ENCODE measurements at places on chromosomes 13 and 19.

GRCh38 chr13:107842562-107843180 is 372.7 kb downstream of the LIG4 start:
- DNase-seq, result no peak

- DNase-seq, result no peak
Observed at GRCh38 chr13:100789481-100789880, 114.9 kb upstream of the TMTC4 start.

DNA sequence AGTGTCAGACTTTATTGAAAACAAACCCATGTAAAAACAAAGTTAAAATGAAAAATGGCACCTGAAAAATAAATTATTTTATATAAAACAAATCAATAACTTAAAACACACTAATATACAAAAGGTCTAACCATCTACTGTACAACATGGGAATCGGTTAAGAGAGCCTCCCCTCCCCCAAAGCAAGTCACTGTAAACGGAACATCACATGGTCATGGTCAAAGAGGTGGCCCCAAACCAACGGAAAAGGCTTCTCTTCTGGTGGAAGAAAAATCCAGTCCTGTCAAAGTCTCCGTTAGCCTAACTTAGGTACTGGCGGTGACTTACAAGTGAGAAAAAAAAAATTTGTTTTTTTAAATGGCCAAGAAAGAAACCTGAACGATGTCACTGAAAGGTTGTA is 15.7 kb upstream of the TIMM44 start:
- peak; percentile 17 for DNase-seq

DNA sequence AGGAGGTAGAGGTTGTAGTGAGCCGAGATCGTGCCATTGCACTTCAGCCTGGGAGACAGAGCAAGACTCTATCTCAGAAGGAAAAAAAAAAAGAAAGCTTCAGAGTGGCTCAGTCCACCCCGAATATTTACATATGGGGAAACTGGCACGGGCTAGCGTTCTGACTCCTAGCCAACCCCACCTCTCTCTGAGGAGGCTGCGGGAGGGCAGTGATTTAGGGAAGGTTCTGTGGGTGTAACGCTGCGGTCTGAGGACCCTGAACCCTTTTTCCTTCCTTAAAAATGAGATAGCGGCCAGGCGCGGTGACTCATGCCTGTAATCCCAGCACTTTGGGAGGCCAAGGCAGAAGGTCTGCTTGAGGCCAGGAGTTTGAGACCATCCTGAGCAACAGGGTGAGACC is 5.0 kb downstream of the LRRC25 start:
- DNase-seq, result peak; percentile 74

DNA sequence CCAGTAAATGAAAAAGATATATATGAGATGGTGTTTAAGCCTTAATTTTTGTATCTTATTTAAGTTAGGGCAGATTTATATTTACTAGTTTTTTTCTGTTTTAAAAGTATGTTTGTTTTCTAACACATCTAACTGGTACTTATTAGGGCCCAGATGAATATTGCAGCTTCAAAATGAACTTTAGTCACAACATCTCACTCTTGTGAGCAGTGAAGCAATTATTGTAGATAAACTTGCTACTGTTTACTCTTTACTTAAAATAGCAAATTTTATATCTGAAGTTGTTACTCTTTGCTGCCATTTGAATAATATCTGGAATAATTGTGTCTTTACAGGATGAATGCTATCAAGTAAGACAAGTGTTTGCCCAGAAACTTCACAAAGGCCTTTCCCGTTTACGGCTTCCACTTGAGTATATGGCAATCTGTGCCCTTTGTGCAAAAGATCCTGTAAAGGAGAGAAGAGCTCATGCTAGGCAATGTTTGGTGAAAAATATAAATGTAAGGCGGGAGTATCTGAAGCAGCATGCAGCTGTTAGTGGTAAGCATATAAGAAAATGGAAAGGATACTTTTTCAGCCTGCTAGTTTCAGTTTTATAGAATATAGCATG is 166.8 kb downstream of the PDS5B start:
- no peak for DNase-seq

GRCh38 chr19:38047641-38048040 is 140.6 kb downstream of the SIPA1L3 start:
- no peak for DNase-seq

GRCh38 chr19:50204811-50205675 is 1.6 kb downstream of the MYH14 start:
- DNase-seq, result no peak

DNA sequence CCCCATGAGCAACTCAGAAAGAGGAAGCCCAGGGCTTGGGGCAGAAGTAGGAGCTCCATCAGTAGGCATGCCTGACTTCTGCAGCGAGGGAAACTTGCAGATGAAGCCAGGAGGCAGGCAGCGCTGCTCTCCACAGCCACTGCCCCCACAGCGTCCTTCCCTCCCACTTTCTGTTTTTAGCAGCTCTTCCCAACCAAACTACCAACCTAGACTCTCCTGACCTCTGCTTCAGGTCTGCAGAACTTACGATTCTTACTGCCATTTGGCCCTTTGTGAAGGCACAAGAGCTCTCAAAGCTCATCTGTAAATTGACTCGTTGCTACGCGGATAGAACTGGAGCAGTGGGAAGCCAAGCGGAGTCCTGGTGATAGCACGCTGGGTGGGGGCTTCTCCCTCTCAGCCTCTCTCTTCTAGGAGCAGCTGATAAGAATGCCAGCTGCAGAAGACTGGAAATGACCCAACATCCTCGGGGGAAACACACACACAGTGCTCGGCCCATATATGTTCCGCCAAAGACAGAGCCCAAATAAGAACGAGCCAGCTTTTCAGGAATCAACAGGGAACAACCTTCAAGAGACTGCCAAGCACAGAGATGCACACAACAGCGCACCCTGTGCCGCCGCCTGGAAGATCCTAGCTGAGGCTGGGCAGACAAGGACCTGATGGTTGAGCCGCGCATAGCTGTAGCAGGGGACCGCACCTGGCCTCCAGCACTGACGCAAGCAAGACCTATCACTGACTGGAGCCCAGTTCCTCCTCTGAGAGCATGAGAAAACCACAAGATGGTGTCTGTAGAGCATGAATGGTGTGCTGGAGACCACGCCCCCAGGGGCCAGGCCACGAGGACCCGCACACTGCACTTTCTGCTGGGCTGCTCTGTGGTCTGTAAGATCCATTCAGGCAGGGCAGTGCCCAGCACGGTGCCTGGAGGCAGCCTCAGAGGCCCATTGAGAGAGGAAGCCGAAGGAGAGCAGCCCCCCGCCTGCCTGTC is 15.9 kb upstream of the SLC35E1 start:
- DNase-seq, result peak; percentile 71

GRCh38 chr19:1214299-1214861 is 8.8 kb downstream of the STK11 start:
- DNase-seq, result no peak

GRCh38 chr13:93499991-93500390 is 273.4 kb downstream of the GPC6 start:
- DNase-seq, result no peak

DNA sequence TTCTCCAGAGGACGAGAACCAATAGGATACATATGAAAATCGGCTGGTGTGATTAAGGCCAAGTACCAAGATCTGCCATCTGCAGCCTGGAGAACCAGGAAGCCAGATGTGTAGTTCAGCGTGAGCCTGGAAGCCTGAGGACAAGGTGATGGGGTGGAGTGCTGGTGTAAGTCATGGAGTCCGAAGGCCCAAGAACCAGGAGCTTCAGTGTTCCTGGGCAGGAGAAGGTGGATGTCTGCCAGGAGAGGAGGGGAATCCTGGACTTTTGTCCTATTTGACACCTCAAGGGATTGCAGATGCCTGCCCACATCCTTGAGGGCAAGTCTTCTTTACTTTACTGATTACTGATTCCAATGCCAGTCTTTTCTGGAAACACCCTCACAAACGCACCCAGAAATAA is 71.5 kb downstream of the SPATA13 start:
- DNase-seq, result no peak

GRCh38 chr19:38168637-38169036 is 55.4 kb downstream of the DPF1 start:
- DNase-seq, result no peak

DNA sequence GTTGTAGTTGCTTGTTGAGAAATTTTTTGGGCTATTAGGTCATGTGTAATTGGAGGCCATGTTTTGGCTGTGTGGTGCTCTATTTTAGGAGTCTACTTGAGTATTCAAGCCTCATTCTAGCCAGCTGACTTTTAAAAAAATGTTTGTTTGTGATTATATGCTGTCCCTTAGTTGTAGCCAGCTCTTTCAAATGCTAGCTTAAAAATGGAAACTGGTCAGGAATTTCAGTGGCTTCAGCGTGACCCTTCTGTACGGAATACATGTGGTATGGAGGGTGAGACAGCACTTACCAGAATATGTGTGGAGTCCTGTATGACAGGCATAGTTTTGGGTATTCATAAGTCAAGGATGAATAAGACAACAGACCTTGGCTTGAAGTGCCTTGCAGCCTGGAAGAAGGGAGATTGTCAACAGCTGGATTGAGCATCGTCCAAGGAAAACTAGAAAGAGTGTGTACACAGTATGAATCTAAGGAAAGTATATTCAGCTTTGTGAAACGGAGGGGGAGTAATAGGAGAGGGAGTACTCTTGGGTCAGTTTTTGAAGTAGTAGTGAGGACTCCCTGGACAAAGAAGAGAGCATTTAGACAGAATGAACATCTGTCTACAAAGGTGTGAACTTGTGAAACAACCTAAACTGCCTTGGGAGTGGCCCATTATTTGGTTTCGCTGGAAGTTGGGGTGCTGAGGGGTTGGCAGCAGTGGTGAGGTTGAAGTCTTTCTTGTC is 20.0 kb upstream of the WTIP start:
- DNase-seq, result no peak

DNA sequence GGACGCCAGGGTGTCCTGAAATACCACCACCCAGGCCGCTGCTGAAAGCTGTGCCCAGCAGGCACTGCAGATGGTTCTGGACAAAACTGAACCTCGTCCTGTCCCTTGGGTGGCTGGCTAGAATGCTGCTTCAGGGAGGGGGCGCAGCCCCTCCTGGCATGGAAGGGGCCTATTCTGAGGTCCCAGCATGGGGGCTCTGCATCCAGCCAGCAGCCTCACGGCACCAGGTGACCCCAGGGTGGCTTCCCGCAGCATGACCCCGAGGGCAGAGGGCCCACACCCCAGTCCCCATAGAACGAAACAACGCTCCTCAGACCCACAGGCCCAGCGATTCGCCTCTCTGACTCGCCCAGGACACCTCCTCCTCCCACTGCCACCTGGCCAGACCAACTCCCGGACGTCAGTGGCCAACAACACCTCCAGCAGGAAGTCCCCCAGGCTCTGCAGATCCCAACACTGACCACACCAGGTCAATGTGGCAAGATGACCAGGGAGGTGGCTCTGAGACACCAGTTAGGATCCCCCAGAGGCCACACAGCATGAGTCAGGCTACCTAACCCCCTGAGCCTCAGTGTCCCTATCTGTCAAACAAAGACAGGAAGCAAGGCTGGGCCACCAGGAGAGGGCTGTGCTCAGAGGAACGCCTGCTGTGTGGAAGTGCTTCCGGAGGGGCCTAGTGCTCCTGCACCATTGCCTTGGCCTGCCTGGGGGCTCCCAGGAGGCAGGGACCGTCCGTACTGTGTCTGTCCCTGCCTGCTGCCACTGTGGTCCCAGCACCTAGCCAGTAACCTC is 6.1 kb downstream of the MKNK2 start:
- DNase-seq, result no peak

GRCh38 chr19:56348289-56348877 is 33.7 kb upstream of the ZSCAN5A start:
- DNase-seq, result peak; percentile 53

DNA sequence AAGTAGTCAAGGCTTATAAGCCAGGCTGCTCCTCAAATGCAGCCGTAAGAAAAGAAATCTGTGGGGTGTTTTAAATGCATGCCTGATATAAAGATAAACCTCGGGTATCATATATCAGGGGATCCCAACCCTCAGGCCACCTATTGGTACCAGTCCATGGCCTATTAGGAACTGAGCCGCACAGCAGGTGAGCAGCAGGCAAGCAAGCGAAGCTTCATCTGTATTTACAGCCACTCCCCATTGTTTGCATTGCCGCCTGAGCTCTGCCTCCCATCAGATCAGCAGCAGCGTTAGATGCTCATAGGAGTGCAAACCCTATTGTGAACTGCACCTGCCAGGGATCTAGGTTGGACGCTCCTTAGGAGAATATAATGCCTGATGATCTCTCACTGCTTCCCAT is 233.5 kb upstream of the SERP2 start:
- DNase-seq, result no peak

DNA sequence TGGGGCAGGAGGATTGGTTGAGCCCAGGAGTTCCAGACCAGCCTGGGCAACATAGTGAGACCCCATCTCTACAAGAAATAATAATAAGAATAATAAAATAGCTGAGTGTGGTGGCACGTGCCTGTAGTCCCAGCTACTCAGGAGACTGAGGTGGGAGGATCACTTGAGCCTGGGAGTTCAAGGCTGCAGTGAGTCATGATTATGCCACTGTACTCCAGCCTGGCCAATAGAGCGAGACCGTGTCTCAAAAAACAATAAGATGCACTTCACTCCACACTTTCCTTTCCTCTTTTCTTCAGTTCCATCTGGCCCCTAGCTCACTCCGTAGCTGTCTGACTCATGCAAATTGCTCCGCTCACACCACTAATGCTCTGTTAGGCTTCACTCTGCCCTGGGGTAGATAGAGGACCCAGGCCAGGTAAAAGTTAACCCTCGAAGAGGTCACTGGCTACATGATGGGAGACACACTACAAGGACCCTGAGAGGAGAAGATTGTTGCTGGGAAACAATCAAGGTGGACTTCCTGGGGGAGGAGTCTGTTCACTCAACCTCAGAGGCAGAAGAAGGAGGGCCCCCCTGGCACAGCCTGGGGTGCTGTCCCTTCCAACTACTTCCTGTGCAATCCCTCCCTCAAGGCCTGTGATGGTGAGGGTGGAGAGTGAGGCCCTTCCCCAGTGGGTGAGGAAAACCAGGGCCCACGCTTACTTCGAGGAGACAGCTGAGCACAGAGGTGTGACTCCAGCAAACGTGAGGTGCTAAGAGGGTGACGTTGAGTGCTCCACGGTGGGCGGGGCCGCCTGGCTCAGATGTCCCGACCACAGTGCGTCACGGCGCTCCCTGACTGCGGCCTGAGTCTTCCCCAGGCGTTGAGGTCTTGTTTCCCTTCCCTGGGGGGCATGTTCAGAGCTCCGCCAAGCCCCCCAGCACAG is 8.8 kb upstream of the TNFSF9 start:
- DNase-seq, result no peak

DNA sequence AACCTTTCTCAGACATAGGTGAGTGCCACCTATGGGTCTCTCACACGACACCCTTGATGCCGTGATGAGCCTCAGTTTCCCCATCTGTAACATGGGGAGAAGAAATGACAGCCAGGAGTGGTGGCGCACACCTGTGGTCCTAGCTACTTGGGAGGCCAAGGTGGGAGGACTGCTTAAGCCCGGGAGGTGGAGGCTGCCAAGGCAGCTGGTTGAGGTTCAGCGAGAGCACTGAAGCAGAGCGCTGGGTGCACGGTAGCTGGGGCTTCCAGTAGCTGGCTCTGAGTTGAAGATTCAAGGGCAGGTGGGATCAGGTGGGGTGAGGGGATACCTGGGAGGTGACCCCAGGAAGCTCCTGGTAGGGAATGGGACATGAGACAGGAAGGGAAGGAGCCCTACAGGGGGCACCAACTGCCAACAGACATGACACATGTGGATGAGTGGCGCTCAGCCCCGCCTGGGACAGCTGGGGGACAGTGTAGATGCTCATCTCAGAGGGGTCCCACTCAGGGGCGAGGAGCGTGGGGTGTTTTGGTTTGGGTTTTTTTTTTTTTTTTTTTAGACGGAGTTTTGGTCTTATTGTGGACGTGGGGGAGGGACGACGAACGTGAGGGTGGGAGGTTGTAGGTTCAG is 6.5 kb upstream of the SSBP4 start:
- DNase-seq, result no peak

GRCh38 chr19:30602661-30603350 is 230.6 kb downstream of the ZNF536 start:
- DNase-seq, result no peak

GRCh38 chr19:47322058-47322457 is 9.9 kb upstream of the C5AR2 start:
- DNase-seq, result no peak
